ENCODE measurements at places on chromosomes 3 and 15.

- no peak for DNase-seq
These were observed 115.2 kb upstream of the ETV5 start for GRCh38 chr3:186224041-186224610.

DNA sequence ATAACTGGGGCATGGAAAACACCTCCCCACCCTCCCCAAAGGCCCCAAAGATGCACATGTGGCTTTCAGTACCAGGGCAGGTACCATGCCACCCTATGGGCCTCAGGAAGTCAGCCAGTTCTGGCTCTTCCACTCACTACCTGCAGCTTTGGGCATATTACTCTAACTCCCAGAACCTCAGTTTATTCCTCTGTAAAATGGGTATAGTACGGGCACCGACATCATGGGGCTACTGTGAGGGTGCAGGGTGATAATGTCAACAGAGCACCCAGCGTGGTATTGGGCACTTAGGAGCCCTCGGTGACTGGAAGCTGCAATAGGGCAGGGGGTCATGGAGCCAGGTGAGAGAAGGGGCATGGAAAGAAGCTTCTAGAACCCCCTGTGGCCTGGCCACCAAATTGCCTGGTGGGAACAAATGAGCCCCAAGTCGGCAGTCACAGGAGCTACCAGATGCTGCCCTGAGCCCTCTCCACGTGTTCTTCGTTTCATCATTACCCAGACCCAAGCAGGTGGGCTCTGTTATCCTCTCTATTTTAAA, 512.1 kb downstream of the SHQ1 start:
- DNase-seq, result no peak

DNA sequence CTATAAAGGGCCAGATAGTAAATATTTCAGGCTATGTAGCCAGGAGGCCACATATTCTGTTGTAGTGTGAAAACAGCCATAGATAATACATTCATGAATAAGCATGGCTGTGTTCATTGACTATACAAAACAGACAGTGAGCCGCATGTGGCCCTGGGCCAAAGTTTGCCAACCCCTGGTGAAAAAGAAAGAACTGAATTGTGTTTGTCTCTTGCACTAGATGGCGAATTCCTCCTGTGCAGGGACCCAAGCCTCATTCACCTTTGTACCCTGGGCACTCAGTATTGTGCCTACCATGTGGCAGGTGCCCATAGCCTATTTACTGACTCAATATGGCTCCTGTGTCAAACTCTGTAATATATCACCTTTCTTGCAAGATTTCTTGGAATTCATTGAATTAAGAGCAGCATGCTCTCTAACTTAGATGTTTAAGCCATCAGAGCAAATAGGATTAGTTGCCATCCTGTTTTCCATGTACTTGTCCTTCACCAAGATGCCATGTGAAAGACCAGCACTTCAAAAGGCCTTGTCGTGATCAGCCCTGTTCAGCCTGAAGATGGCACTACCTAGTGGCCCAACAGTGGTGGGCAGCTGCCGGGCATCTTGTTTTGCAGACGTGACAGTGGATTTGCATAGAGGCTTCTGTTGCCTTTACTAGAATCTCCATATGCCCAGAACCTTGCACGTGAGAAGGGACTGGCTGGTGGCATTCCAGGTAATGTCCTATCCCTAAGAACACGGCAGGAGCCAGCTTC, 50.9 kb upstream of the CMTM7 start:
- DNase-seq, result no peak

- DNase-seq, result no peak
These were observed 8.4 kb downstream of the HACL1 start for GRCh38 chr3:15592968-15593367.

DNA sequence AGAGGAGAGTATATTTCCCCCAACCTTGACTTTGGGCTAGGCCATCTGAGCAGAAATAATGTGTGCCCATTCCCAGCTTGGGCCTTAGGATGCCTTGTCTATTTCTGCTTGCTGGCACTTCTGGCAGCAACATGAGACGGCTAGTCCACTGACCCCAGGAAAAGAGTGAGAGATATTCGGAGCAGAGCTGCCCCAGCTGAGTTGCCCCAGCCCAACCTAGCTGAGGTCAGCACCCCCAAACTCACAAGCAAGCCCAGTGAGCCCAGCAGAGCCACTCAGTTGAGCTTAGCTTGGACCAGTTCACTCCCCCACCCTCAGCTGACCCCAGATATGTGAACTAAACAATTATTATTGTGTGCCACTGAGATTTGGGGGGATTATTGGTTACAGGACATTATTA, 20.2 kb downstream of the ITGA11 start:
- no peak for DNase-seq

- DNase-seq, result no peak
These were observed 186.6 kb downstream of the SQOR start for GRCh38 chr15:45821390-45821789.

GRCh38 chr15:78050441-78050809, 27.1 kb downstream of the TBC1D2B start:
- no peak for DNase-seq
